NCI-H1048 (cell line): ENCODE measurements at places on chromosomes 7 and 10.

- no peak for DNase-seq
These were observed 3.1 kb downstream of the SOSTDC1 start for GRCh38 chr7:16462431-16462889.

DNA sequence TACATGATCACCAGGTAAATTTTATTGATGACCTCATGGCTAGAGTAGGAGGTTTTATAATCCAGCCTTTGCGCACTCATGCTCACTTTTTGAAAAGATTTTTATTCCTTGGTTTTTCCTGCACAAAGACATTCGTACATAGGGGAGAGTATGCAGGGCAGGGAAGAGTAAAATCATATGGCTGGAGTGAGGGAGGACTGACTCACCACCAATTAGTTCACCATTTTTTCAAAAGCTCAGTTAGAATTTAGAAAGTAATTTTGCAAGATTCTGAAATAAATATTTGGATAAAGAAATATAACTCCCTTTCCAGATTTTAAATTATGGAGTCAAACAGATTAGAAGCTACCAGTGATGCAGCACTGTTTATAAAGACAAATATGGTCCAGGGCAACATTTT lies 111.9 kb downstream of the SEMA3D start:
- no peak for DNase-seq

GRCh38 chr7:38585572-38586354 lies 45.4 kb downstream of the AMPH start:
- DNase-seq = no peak

DNA sequence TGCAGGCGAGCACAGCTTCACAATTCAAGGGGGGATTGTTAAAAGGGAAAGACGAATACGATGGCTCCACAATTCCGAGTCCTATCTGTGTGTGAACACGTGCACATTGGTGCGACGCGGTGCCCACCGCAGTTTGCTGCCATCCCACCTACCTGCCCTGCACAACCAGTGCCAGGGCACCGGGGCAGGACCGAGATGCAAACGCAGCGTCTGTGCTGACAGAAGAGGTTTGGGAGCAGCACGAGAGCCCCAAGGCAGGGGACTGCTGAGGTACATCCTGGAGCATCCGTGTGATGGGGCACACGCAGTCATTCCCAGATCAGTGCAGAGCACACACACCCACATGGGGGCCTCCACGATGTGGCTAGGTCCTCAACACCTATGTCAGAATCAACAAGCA lies 221.3 kb downstream of the DNAJB6 start:
- DNase-seq = no peak

DNA sequence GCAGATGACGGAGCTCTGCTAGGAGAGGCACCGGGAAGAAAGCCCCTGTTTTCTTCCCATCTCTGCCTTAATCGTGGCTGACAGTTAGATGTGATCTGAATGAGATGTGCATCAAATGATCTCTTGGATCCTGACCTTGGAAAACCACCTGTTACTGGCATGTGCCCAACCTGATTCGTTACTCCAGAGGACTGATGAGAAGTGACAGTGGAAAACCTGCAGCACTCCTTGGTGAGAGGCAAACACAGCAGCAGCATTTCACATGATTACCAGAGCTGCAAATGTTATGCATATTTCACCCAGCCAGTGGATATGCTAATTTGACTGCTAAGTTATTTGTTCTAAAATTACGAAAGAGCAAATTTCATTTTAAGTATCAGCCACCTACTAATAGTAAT lies 95.3 kb downstream of the PTPRN2 start:
- DNase-seq = no peak

DNA sequence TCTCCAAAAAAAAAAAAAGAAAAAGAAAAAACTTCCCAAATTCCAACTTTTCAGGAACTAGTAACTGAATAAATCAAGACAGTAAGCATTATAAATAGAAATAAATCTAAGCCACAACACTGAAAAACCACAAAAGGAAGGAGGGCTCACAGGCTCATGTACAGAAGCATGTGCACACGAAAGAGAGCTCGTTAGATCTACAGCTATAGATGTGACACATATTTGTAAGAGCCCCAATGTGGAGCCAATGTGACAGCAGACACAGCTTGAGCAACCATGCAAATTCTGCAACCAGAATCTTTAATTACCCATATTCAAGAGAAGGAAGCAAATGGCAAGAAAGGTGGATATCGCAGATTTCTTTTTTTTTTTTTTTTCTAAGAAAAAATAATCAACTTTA lies 94.7 kb downstream of the SORBS1 start:
- no peak for DNase-seq

GRCh38 chr7:126487728-126488442 lies 764.9 kb downstream of the GRM8 start:
- no peak for DNase-seq

- DNase-seq = no peak
These were observed 767 bp upstream of the CYP26A1 start for GRCh38 chr10:93072713-93073538.

DNA sequence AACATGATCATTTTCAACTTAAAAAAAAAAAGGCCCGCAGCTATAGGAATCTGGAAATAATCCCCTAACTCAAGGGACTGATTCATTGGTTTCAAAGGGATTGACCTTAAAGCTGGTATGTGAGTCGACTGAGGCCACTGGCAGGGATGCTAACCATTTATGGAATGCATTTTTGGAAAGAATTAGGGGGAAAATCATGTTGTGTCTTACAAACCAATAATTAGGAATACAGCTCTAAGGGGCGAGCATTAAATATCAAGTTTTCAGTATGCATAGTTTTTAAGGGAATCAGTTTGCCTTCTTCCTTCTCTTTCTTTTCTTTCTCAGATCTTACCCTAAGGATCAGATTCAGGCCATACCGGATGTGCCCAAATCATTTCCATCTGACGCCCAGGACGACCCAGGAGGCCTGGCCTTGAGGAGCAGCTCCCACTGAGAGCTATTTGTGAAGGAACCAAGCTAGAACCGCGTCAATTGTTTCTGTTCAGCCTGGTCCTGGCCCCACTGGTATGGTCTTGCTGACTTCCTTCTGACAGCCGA lies 48.7 kb downstream of the BPGM start:
- DNase-seq = no peak

DNA sequence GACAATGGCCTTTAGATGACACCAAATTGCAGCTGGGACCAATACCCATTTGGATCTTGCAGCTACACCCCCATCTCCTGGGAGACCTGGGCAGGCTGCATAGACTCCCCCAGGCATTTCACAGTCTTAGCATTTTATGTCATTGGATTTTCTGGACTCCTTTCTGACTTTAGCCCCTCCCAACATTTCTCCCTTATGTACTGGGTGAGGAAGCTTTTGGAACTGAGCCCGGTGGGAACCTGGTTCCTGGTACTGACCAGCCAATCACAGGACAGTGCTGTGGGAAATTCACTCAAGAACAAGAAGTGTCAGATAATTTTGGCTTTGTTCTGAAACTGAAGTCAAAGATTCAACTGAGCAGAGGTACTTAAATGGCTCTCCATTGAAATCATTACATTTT lies 177.7 kb downstream of the ACTR3B start:
- no peak for DNase-seq
